ENCODE measurements at places on chromosomes 4 and X.

DNA sequence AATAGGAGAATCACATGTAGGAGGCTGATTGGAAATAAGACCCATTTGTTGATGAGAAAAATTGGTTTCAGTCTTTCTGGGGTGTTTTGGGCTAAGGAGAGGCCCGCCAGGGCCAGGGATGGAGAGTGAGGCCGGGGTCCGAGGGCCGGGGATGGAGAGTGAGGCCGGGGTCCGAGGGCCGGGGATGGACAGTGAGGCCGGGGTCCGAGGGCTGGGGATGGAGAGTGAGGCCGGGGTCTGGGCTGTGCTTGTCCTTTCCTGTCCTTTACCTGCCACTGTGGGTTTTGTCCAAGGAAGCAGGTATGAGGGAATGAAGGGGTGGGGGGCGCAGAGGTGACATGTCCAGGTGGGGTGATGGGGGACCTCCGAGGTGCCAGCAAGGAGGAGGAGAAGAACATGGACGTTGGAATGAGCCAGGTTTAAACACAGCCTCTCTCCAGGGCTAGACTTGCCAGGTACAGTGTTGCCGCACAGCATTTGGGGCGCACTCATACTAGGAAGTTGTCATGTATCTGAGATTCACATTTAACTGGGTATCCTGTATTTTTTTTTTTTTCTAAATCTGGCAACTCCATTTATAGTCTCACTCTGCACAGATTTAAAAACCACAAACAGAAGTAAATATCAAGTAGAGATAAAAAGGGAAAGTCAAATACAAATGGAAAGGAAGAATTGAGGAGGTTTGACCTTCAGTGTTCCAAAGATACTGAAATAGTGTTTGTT, 8.8 kb downstream of the RGS12 start:
- no peak for DNase-seq

- no peak for DNase-seq
These were observed 137.7 kb downstream of the MID1 start for GRCh38 chrX:10482708-10483107.

- DNase-seq, result no peak
These were observed 115.8 kb upstream of the FAT4 start for GRCh38 chr4:125198916-125199315.

GRCh38 chr4:6674500-6675149, 19.1 kb upstream of the S100P start:
- DNase-seq, result no peak

DNA sequence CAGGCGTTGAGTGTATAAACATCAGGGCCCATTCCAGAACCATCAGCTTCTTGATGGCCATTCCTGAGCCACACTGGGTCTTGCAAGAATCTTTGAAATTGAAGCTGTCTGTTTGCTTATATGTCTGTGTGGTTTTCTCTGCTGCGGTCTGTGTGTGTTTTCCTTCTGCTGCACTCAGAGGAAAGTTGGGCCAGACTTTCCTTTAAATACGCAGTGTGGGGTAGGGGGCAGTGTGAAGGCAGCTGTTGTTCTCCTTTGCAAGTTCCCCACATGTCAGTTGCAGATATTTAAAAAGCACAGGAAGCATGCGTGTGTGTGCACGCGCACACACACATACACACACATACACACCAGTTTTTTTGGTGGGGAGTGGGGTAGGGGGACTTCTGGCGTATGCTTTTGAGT, 32.1 kb downstream of the CCKAR start:
- DNase-seq, result no peak

DNA sequence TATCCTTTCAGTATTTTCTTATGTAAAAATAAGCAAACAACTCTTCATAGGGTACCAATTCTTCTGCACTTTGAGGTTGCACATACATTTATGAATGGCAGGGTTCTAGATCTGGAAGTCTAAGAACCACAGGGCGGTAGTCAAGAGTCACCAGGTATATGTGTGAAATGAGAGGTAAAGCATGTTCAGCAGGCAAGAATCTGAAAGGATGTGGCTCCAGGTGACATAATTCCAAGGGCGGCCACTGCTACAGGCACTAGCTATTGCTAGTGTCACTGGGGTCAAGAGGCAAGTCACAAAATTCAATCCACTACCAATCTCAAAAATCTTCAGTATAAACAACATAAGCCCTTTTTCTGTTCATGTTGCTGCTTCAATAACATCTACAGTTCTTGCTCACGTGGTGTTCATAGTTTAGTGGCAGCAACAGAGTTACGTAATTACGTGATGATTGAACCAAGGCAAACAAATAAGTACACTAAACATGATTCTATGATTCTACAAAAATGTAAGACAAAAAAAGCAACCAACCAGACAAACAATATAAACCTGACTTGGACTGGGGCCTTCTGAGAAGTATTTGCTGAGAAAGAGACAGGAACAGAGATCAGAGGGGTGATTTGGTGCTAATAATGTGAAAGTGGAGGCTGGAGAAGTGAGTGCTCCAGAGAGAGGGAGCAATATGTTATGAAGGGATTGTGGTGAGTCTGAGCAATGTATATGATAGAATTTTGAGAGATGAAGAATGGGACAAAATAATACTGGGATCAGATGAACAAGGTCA, 101.7 kb downstream of the NAA11 start:
- no peak for DNase-seq

DNA sequence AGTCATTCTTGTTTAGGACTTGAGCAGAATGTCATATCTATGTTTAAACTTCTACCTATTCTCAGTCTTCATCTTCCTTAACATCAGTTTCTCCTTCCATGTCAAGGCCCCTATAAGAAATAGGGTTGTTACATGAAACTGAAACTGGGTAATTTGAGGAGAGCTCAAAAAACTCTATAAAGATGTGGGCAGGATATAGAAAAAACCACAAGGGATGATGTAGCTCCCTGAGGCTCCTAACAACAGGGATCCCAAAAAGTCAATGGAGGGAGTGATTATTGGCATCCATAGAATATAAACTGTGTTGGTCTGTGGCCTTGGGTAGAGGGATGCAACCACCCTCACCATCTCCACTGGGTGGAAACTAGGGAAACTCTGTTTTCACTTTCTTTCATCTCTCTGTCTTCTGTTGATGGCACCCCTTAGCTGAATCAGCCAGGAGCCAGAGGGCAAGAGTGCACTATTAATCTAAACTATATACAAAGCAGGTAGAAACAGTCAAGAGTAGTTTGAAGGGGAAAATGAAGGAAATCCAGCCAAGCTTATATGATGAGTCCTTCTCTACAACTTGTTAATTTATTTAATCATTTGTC, 27.6 kb downstream of the C4orf54 start:
- DNase-seq, result no peak

DNA sequence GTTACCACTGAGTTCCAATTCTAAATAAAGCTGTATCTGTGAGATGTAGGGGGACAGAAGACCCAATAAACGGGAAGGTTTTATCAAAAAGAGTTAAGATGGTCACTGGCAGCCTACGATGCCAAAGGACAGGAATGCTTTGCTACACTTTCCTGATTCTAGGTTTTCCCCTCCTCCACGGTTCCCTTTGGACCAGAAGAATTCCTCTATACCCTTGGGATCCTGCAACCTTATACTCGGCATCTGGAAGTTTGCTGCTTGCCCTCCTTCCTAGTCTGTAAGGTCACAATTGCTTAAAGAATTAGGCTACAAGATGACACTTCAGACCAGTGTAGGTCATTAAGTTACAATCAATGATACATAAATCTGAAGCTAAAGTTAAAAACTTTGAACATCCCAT, 64.3 kb downstream of the SCML2 start:
- DNase-seq, result no peak
